HuH-7 (cell line): ENCODE measurements at places on chromosomes 11 and 22.

DNA sequence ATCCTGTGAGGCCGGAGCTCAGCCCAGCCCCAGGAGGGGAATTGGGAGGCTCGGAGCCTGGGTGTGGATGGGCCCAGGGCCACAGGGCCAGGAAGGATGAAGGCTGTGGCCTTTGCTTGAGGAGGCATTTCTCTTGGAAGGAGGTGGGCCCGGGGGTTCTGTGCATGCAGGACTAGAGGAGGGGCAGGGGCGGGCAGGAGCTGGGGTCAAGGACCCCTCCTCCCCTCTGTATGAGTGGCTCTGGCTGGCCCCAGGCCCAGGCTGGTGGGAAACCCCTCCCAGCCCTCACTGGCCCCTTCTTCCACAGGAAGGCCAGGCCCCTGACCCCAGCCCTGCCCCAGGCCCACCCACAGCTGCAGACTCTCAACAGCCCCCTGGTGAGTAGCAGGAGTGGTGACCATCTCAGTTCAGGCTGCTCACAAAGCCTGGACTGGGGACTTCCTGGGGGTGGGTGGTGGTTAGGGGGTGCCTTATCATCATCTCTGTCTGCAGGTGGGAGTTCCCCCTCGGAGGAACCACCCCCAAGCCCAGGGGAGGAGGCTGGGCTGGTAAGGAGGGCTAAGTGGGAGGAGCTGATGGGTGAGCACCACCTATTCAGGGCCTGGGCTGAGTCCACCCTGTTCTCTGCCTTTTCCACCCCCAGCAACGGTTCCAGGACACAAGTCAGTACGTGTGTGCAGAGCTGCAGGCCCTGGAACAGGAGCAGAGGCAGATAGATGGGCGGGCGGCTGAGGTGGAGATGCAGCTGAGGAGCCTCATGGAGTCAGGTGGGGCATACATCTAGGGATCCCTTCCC is 6.0 kb downstream of the KCNK7 start:
- no peak for DNase-seq

DNA sequence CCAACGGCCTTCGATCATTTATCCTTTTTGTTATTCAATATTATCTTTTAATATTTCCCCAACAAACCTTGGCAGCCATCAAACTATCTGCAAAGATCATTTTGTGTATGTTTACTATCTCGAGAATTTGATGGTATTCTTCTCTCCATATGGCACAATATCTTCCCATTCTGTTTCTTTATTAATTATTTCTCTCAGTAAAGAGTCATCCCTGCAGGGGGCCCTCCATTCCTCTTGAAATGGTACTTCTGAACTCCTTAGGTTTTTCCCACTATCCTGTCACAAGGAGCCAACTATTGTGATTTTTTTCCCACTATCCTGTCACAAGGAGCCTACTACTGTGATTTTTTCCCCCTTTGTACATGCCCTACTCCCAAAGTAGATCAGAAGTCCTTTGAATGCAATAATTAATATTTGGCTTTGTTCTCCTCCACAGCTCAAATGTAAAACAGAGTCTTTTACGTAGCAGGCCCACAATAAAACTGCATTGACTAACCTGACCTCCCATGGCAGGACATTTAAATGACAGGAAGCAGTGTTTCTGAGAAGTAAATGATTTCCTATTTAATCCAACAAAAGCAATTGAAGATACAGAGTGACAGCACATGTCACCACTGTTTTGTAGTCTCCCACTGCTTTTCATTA is 43.3 kb downstream of the PDGFD start:
- DNase-seq: no peak

DNA sequence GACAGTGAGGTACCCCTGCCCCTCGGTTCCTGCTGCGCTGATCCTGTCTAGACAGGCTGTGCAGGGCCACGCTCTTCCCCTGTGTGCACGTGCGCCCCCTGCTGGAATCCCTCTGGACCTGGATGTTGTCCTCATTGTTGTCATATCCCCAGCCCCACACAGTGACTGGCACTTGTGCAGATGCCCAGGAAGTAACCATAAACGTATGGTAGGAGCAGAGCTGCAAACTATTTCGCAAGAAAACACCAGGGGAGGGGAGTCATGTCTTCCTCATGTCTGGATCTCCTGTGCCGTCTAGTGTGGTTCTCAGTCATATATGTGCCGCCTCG is 114.7 kb downstream of the CRYBB2 start:
- DNase-seq: peak; percentile 53

DNA sequence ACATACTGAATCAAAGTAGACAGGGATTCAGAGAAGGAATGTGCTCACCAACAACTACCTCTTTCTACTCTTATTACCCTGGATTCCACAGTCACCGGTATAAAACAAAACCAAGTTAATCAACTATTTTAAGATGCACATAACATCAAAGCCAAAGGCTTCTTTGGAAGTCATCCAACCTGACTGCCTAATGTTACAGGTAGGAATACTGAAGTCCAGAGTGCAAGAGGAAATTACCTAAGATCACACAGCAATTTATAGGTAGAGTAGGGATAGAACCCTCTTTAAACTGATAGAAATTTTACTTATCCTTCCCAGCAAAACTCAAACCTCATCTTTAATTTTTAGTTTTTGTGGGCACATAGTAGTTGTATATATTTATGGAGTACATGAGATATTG is 76.3 kb downstream of the PAK1 start:
- no peak for DNase-seq

- DNase-seq: no peak
These were observed at the start of gene CHRM1 for GRCh38 chr11:62921201-62921572. Gene CHRM1 (minus strand): TSS chr11:62921363. CDS start chr11:62911100, 10,263 bp downstream.

DNA sequence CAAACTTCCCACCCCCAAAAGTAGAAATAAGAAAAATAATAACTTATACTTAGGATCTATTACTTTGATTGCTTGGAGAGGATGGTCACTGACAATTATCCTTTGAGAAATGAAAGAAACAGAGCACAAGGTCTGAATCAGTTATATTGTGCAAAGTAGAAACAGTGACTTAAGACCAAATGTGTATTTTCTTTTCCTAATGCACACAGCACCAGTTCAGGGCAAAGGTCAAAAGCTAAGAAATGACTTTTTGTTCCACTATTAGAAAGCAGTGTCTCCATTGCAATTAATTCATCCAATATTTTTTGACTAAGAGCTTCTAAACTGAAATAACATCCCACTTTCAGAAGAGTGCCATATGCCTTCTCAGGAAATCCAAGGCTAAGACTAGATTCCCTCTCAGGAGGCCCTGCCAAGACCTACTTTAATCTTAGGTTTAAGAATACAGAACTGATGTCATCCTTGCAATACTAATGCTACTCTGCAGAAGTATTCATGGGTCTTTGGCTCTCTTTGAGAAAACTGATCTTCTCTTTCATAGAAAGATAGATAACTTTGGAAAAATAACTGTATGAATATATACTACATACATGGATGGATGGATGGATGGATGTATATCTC is 147.0 kb downstream of the APOL5 start:
- DNase-seq: no peak

DNA sequence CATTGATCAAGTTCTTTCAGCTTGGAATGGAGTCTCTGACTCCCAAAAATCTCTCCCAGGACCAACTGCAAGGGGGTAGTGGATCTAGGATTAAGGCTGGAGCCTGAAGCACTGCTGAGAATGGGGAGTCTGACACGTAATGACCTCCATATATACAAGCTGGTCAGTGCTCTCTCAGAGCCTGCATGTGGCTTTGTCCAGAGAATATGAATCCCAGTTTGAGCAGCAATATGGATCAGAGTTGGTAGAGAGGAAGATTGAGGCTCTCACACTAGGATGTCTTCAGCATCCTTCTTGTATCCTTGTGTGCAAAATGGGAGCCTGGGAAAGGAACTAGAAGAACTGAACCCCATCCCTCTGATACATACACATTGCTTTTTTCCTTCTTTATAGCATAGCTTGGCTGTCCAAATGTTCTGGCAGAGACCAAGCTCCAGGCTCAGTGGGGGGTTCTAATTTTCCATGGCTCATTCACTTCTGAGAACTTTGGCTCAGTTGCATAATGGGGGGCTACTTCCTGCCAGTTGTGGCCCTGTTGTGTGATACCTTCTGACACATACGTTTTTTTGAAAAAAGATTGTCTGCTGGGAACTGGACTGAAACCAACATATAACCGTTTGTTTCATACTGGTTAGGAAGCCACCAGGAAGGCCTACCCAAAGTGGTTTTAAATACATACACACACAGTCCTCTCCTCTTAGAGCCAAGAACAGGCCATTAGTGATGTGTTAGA is 138.2 kb downstream of the ETS1 start:
- no peak for DNase-seq

DNA sequence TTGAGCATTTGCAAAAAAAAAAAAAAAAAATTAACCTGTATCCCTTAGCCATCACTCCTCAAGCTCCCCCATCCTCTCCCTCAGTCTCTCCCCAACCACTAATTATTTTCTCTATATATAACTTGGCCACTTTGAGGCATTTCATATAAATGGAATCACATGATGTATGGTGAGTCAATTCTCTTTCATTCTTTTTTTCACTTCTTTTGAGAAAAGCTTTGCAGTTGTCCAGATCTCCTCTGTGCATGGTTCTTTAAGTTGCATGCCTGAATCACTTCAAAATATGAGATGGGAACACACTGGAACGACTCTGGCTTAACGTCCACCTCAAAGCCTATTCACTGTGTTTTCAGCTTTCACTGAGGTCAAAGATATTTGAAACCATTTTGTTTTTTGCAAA is 40.7 kb downstream of the SHANK2 start:
- DNase-seq: no peak

DNA sequence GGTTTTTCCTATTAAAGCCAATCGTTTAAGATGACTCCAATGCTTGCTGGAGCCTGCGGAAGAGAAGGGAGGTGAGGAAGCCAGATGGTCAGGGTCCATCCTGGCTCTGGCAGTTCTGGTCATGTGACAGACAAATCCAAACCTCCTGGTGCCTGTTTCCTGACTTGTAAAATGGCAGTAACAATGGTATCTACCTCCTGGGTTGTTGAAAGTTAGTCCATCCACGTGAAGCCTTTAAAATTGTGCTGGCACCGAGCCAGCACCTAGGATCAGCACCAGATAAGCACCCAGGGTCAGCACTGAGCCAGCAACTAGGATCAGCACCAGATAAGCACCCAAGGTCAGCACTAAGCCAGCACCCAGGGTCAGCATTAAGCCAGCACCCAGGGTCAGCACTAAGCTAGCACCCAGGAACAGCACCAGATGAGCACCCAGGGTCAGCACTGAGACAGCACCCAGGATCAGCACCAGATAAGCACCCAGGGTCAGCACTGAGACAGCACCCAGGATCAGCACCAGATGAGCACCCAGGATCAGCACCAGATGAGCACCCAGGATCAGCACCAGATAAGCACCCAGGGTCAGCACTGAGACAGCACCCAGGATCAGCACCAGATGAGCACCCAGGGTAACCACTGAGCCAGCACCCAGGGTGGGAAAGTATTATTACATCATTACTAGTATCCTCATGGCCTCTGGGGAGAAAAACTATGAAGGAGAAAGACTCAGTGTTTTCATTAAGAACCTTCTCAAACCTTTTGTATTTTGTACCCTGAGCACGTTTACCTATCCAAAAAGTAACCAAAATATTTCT is 17.2 kb downstream of the KIAA0930 start:
- no peak for DNase-seq

DNA sequence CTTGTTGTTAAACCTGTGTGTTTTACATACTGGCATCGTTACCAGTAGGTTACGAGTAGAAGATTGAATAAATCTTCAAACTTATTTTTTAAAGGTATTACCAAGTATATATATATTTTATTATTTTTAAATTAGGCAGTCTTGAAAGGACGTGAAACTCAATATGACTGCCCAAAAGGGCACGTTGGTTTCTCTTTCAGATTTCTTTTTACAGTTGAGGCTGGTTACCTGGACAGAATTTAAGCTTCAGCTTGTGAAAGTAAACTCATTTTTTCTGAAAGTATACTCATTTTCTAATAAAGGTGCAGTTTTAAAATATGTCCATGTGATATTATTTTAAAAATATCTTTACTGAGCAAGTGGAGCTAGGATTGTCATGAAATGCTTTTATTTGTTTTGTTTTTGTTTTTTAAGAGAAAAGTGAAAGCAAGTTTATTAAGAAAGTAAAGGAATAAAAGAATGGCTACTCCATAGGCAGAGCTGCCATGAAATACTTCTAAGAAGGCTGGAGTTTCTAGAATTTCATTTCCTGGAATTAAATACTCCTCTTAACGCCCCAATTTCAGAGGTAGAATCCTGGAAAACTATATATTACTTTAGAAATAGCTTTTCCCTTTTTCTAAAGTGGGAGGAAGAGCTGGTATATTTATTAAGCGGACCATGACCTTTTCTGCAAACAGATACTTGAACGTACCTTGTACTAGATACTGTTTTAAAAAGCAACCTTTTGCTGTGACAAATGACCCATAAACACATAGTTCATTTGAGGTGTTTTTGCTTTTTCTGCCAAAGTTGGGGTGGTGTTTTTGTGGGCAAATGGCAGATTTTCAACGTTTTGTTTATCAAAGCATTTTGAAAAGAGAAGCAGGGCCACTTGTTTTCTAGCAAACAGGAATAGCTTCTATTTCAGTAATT is 1.9 kb downstream of the FBXO7 start:
- DNase-seq: no peak

DNA sequence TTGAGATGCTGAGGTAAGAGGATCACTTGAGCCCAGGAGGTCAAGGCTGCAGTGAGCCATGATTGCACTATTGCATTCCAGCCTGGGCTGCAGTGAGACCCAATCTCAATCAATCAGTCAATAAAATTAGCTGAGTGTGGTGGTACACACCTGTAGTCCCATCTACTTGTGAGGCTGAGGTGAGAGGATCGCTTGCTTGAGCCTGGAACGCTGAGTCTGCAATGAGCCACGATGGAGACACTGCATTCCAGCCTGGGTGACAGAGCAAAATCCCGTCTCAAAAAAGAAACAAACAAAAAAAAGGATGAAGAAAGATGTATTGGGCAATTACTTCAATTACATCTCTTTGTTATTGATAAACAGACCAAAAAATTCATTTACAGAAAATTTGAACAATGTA is 54.5 kb downstream of the MED15 start:
- DNase-seq: no peak

- DNase-seq: no peak
These were observed 53.1 kb upstream of the CEP295 start for GRCh38 chr11:93608364-93608763.

- DNase-seq: no peak
These were observed 13.5 kb upstream of the PLET1 start for GRCh38 chr11:112274007-112274783.

- DNase-seq: no peak
These were observed 72.4 kb upstream of the USP47 start for GRCh38 chr11:11769362-11769761.

GRCh38 chr11:88555018-88555828 is 217.7 kb upstream of the CTSC start:
- no peak for DNase-seq
